ENCODE measurements at places on chromosomes 12 and 14.

GRCh38 chr14:20350860-20351259 lies 7.4 kb downstream of the PARP2 start:
- no peak for DNase-seq

GRCh38 chr14:105979446-105979845 lies 453.1 kb downstream of the TMEM121 start:
- DNase-seq, result no peak

DNA sequence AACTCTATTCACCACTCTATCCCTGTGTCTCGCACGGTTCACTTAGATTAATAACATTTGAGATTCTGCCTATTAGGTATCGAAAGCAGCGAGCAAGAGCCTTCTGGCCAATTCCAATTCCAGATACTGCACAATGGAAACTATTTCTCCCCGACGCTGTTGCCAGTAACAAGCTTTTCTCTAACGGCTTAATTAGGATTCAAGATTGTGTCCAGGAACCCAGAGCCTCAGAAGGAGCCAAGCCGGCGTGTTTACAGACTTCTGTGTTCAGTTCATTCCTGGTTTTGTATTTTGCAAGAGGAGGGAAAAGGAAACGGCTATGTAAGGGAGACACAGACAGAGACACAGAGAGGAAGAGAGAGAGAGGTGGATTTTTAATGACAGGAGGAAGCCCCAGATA lies 185.6 kb downstream of the DICER1 start:
- DNase-seq, result no peak

- no peak for DNase-seq
These were observed 136.4 kb downstream of the SLC35F4 start for GRCh38 chr14:57729208-57730187.

- no peak for DNase-seq
These were observed 95.2 kb upstream of the PCED1B start for GRCh38 chr12:46983959-46984841.

DNA sequence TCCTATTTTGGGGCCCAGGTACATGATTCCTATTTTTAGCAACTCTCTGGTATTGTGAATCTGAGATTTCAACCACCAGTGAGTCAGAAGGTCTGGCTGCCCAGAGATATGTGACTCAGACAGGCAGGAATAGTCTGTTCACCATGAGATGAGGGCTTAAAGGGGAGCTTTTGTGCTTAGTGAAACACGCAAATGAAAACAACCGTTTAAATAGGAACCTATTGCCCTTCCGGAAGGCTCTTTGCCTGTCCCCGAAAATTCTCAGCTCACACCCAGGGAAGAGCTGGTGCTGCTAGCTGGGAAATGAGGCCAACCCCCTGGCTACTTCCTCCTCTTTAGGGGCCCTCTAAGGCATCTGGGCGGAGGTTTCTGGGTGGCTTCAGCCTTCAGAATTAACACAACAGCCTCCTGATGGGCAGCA lies 283.6 kb downstream of the CACNA1C start:
- peak; percentile 86 for DNase-seq

DNA sequence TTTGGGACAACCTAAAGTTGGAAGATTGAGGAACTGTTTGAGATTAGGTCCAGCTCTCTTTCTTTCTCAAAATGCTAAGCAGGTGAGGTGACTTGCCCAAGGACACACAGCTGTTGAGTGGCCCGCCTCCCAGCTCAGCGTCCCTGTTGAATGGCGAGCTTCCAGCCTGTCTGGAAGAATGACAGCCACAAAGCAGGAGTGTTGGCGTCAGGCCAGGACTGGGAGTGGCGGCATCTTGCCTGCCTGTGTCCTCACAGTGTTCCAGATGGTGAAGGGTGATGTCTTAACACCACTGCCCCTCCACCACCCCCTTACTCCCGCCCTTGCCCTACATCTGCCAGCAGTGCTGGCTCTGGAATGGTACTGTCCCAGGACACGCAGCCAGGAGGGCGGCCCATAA lies 4.4 kb upstream of the CEBPE start:
- DNase-seq, result no peak

GRCh38 chr14:60196291-60196690 lies 31.1 kb upstream of the DHRS7 start:
- DNase-seq, result no peak

DNA sequence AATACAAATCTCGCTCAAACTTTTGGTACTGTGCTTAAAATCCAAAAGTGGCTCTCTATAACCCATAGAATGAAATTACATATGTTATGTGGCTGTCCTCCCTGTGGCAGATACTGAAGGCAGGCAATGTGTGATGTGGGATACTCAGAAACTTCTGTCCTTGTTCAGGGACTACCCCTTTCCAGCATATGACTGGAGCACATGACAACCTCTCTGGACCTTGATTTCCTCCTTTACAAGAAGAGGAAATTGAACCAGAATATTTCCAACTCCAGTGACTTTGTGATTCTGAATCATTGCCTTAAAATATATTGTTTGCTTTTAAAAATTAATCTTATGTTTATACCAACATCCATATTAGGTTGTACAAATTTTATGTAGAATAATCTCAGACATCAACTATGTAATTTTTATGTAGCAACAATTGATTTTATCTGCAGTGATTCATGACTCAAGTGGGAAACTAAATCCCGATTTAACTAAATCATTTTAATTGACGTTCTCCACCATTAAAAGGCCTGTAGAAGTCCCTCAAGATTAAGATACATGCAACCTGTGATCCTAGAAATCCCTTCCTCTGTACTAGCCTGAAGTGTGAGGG lies 162.4 kb downstream of the AKAP6 start:
- no peak for DNase-seq

DNA sequence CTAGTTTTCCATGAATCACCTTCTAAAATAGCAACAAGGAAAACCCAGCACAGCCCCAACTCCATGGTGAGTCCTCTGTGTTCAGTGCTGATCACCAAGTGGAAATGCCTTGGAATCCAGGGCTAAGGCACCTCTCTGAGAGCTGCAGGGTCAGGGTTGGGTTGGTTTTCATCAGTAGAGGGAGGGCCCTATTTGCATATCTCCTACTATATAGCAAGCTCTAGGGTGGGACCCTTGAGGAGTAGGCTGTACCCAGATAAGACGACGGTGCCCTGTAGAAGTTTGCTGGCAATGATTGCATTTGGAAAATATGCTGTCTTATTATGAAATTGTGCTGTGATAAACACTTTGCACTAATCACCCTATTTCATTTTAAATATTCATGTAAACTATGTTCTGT lies 1011.8 kb downstream of the TMEM121 start:
- no peak for DNase-seq

- no peak for DNase-seq
These were observed 83.2 kb downstream of the SPPL3 start for GRCh38 chr12:120820884-120821510.

- no peak for DNase-seq
These were observed 85.5 kb upstream of the VRK1 start for GRCh38 chr14:96711559-96712267.

GRCh38 chr12:117019866-117020265 lies 79.3 kb downstream of the TESC start:
- no peak for DNase-seq

DNA sequence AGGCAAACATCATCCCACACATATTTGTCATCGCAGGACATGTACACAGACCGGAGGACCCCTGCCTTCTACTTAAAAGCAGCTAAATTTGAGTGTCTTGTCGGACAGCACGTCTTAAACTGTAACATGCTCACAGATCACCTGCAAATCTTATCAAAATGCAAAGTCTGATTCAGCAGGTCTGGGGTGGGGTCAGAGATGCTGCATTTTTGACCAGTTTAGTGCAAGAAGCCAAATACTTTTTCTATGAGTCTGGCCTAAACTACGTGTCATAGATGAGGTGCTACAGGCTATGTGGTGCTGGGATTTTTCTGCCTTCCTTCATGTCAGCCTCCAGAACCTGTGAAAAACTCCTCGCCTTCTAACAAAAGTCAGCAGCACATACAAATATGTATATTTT lies 178.8 kb upstream of the LHX5 start:
- DNase-seq, result no peak

DNA sequence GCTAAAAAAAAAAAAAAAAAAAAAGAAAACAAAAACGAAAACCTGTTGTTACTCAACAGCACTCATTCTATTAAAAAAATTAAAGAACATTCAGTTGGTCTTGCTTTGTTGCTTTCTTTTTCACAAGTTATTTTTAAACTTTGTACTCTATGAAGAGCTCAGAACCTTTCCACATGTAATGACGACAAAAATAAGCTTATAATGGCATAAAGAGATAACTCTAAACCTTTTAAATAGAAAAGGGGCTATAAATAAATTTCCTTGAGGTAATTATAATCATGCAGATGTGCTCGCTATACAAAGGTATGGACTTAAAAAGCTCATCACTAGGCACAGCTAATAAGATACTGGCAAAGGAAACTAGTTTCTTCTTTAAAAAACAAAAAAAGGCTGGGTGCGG lies 13.4 kb downstream of the NR2C1 start:
- no peak for DNase-seq

DNA sequence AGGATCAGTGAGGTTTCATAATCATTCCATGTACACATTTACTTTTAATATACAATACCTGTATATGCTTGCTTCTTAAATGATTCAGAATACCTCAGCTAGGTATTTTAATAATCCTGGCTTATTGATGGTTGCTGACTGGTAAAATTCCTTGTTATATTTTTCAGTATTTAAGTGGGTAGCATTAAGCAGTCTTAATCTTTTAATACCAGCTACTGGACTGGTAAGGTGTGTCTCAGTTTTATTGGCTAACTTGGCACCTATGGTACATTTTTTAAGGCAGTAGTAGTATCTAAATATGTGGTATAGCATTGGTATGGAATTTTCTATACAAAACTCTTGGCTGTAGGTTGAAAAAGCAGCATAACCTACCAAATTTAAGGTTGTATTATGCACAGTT lies 96.6 kb downstream of the RAD52 start:
- no peak for DNase-seq

GRCh38 chr14:51610771-51611170 lies 40.9 kb upstream of the FRMD6 start:
- no peak for DNase-seq
